Activated T-helper 1 cell treated with Interleukin-2 at 50 U/mL for 16 hours (primary cell): ENCODE measurements at places on chromosomes 7 and 10.

DNA sequence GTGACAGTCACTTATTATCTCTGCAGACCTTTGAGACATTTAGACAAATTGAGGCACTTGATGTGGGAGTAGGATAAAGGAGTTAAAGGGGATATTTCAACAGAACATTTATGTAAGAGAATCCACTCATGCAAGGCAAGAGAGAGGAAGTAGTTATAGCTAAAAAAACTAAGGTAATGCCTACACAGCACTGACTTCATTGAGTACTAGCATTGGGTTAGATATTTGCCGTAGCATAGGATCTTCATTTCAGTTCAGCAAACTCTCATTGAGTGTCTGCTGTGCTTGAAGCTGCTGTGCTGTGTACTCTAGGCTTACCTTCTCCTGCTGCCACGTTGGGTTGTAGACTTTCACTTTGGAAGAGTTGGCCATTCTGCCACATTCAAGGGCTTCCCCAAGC, 10.5 kb upstream of the ENTPD1 start:
- no peak for DNase-seq

GRCh38 chr10:71782221-71782916, 9.0 kb upstream of the VSIR start:
- no peak for DNase-seq

DNA sequence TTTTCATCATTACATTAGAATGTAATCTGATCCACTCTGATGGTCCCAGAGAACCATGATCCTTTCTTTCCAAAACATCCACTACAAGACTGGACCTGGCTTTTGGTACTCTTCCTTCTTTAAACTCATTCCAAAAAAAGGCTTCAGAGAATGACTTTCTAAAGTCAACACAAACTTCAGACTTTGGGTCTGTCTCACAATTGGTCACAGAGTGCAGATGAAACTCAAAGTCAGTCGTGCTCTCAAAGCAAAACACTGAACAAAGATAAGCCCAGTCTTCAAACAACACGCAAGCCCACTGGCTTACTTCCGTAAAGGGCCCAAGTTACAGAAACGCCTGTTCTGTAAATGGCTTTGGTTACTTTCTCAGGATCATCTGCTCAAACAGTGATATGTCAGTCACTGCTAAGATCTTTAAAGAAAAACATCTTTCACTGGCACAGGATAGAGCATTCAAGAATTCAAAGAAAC, 250.9 kb upstream of the MKLN1 start:
- no peak for DNase-seq

DNA sequence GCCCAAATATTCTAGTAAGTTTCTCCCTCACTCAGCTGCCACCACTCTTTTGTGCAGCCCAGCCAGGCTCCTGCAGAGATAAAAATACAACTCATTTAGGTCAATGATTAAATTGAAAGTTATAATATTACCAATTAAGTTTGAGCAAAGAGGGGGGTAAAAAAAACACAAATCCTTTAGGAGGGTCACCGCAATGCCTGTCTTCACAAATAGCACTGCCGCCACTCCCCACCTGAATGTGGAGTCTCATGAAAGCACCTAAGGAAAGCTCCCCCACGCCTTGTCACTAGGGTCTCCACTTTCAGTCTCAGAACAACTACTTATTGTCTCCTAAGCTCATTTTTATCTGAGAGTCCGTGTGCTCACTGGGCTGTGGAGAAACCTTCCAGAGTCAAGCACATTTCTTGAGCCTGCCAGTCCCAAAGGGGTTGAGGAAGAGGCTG, 148.7 kb downstream of the FGFR2 start:
- DNase-seq: no peak

- DNase-seq: no peak
These were observed 105.3 kb downstream of the PPP1R3A start for GRCh38 chr7:113813471-113813870.

DNA sequence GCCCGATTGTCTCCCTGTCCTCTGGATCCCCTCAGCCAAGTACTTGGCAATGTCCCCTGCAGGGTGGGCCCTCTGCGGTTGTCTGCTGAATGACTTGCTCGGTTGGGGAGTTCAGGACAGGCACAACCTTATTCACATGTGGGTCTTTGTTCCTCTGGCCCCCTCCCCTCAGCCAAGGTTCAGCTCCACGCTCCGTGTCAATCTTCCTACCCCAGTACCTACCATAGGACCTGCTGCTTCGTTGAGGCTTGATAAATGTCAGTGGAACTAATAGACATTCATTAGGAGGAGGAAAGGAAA, 7.1 kb downstream of the CPA5 start:
- DNase-seq: no peak

GRCh38 chr10:131749767-131750142, 151.1 kb upstream of the PPP2R2D start:
- no peak for DNase-seq

GRCh38 chr10:77251297-77252013, 386.2 kb downstream of the KCNMA1 start:
- DNase-seq: no peak

GRCh38 chr10:58318346-58318745, 16.5 kb upstream of the UBE2D1 start:
- no peak for DNase-seq

DNA sequence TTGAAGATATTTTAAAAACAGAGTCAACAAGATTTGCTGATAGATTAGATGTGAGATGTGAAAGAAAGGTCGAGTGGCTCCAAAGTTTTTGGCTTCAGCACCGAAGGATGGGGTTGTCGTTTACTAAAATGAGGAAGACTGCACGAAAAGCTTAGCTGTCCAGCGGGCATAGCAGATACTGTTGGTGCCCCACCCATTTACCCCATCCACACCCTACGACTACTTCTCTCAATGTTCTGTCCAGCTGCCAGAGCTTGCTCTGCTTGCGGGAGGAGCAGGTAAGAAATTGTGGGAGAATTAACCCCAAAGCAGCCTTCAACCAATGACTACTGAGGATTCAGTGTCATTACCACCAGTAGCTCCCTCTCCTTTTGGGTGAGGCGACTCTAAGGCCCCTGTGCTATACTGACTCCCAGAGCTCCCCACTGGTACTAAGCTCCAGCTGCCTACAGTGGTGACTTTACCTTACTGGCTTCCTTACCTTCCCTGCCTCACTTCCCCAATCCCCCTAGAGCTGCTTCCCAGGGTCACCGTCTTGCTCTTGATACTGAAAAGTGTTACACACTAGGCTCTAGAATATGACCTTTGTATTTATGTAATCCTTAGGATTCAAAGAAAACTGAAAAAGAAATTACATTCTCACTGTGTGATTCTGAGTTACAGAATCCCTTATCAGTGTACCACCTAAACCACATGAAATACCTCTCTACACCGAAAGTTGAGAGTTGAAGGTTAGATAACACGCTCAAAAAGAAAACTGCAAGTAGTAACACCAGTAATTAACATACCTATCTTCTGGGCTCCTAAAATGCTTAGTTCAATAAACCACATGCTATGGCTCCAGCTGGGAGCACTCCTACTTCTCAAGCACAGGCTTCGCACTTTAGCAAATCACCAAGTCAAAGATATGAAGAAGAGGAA, 22.3 kb downstream of the CACUL1 start:
- DNase-seq: no peak

DNA sequence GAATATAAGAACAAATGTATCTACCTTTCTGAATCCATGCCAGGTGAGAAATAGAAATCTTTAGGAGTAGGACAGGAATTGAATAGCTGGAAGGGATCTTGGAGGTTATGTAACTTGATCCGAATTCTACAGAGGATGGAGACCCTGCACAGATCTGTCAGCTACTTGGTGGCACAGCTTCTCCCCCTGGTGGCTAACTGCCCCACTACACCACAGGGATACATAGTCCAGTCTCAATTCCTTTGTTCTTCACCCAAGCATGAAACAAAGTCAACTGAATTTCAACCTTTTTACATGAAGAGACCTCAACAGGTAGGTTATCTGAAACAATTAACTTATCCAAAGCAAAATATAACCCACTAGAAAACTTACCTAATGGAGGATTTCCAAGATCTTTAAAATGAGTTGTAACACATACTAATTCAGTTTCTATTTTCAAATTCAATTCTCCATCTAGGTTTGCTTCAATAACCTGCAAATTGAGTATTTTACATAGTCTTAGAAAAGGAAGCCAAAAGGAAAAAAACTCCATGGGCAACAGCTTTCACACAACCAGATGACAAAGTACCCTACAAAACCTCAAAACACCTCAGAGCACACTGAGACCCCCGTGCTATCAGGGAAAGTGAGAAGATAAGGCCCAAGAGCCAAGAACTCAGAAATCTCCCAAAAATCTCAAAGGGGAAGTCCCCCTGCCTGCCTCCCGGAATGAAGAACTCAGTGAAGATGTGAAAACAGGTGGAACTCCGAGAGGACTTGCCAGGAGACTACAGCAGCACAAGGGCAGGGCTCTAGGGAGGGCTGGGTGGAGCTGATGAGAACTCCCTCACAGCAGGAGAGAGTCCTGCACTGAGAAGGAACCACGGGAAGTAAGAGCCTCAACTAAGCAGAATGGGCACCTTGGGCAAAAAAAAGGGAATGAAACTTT, 10.3 kb downstream of the HUS1 start:
- no peak for DNase-seq

DNA sequence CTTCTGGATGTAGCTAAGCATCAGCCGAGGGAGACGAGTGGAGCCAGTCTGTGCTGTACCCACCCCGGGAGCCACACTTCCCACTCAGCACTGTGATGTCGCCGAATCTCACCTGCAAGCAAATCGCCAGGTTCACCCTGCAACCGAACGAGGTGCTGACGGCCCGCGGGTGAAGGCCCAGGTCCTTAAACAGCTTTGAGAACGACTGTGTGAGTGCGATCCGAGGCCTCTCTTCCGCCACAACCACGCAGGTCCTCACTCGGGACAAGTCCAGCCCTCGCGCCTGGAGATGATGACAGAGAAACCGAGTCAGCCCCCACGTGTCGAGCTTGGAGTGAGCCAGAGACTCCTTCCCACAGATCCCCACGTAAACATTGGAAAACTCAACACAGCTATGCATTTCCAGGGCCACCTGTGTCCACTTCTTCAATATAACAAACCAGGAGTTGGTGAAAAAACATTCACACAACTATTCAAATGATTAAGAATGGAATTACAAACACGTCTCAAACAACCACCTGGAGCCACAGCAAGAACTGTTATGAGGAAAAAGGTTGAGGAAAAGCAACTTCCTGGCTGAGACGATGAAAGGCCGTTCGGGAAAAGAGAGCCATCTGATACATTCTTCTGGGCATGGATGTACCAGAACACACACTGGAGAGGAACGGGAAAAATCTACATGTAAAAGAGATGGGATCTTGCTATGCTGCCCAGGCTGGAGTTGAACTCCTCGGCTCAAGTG, 191.8 kb downstream of the ZMYND11 start:
- no peak for DNase-seq

DNA sequence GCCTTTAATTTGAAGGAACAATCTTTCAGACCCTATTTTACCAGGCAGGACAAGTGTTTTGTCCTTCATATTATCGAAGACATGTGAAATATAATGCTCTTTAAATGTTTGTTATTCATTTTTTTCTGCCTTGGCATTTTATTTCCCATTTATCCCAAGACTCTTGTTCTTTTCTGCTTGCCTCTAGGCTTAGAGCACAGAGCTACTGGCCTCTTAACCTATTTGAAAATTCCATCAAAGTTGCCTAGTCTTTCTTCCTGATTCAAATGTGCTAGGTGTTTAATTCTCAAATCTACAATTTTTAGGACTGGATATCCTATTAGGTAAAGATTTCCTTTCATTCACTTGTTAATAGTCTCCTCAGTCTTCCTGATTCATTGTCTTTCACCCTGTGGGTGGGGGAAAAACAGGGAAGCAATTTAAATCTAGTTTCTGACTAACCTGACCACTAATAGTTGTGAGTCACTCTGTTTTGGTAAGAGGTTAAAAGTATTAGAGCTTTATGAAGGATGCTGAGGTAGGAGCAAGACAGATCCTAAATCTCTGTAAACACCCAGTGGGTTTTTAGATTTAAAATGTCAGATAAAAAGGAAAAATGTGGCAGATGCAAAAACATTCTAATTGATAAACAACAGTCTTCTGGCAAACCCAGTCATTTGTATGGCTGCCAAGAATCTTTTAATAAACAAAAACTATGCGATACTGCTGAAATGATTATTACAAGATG, 1.5 kb downstream of the LIPK start:
- no peak for DNase-seq

DNA sequence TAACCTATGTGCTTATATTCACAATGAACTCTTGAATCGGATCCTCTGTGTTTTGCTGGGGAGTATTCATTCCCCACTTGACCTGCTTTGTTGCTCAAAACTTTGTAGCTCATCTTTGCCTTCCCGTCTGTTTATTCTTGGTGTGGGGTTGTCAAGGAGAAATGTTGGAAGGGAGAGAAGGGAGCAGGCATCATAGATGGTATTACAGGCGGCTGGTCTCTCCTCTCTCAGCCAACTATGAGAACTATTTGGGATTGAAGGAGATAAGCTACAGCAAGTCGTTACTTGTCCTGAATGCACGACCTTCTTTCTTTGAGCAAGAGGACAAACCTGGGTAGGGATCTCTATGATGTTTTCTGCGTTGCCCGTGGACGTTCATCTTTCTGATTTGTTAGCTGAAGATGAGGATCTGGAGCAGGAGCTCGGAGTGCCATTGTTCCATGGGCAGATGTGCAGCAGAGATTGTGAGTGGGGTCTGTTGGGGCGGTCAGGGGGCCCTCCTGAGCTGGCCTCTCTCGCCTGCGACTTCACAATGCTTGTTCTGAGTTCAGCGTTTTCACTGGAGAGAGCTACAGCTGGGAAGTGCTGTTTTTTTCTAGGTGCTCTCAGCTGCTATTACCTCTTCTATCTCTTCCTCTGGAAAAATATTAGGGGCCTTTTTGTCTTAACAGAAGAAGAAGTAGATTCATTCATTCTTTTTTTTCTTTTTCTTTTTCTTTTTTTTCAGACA, 126.9 kb upstream of the KLF6 start:
- no peak for DNase-seq

- no peak for DNase-seq
These were observed 127.7 kb downstream of the ADARB2 start for GRCh38 chr10:1609648-1609970.

DNA sequence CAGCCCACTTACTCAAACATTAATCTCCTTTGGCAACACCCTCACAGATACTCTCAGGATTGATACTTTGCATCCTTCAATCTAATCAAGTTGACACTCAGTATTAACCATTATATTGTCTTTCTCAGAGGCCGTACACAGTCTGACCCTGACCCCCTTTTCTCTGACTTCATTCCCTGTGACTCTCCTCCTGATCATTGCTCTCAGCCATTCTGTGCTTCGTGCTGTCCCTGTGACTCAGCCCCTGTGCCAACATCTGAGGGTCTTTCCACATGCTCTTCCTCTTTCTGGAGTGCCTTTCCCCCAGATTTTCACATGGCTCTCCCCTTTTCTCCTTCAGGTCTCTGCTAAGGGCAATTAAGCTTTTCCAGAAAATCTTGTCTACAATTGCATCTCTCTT, 289.0 kb upstream of the PHYHIPL start:
- DNase-seq: no peak

GRCh38 chr7:29192811-29193210, 1.8 kb upstream of the CHN2 start:
- no peak for DNase-seq
